ENCODE measurements at places on chromosomes 7 and 10. TPM values are rescaled to one million over a fixed set of nuclear protein-coding genes. Genes with fewer than 3 reads are reported as not detected.

GRCh38 chr10:64118736-64119135, 597.5 kb downstream of the REEP3 start:
- H3K36me3 ChIP-seq, result no peaks in the 10 kb centered on the region
- no peak for DNase-seq
- 0 out of 2 replicates have a peak, but pooled peaks cover 12% of the 10 kb centered on the region for H3K4me1 ChIP-seq

- H3K4me1 ChIP-seq, result no peaks in the 10 kb centered on the region
- H3K27me3 ChIP-seq, result peaks cover 31% of the 10 kb centered on the region
- H3K27ac ChIP-seq, result no peak overlapping the region
- H3K4me3 ChIP-seq, result no peak overlapping the region
These were observed 46.2 kb downstream of the SEC61G start for GRCh38 chr7:54712820-54713219.

- H3K4me3 ChIP-seq, result no peak overlapping the region
- DNase-seq, result no peak
- no peak overlapping the region for H3K27ac ChIP-seq
- H3K36me3 ChIP-seq, result no peaks in the 10 kb centered on the region
These were observed 266.5 kb upstream of the HGF start for GRCh38 chr7:82036146-82036886.

- no peak for DNase-seq
- peaks cover 64% of the 10 kb centered on the region for H3K27me3 ChIP-seq
- no peak overlapping the region for H3K27ac ChIP-seq
- no peaks in the 10 kb centered on the region for H3K36me3 ChIP-seq
These were observed 207.3 kb downstream of the CXCL12 start for GRCh38 chr10:44177610-44178009.

- H3K4me1 ChIP-seq, result no peaks in the 10 kb centered on the region
- no peaks in the 10 kb centered on the region for H3K36me3 ChIP-seq
- DNase-seq, result no peak
- no peaks in the 10 kb centered on the region for H3K27me3 ChIP-seq
- no peak overlapping the region for H3K27ac ChIP-seq
These were observed 16.5 kb downstream of the WDR86 start for GRCh38 chr7:151393031-151393977.

DNA sequence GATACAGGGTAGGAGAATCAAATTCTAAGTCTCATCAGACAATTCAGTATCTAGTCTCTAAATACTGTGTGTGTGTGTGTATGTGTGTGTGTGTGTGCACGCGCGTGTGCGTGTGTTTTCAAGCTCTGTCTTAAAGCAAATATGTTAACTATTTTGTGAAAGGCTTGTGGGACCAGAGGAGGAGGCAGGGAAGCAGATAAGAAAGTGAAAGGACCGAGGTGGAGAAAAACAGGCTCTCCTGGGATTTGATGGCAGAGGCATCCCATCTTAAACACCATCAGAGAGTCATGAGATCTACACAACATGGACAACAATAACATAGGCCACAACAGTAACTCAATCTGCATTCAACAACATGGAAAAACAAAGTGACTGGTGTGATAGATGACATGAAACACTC, 67.1 kb downstream of the PIP4K2A start:
- H3K27me3 ChIP-seq, result no peaks in the 10 kb centered on the region
- no peak overlapping the region for H3K27ac ChIP-seq
- DNase-seq, result no peak
- no peaks in the 10 kb centered on the region for H3K36me3 ChIP-seq

The FAS gene
- 7.6 TPM for total RNA-seq

The STN1 gene
- total RNA-seq, result 25.4 TPM

The UNCX gene
- not detected for total RNA-seq

The AZGP1 gene
- total RNA-seq, result not detected

The TET1 gene
- 2.4 TPM for total RNA-seq

The ACTR3C gene
- 24.1 TPM for total RNA-seq

The MUC3A gene
- 1.1 TPM for total RNA-seq
